Vein endothelial cell (primary cell): ENCODE measurements at places on chromosomes 6 and 20. TPM values are rescaled to one million over a fixed set of nuclear protein-coding genes. Genes with fewer than 3 reads are reported as not detected.

ABRACL gene
- total RNA-seq, result 67.0 and 95.8 TPM in 2 replicates

HDGFL1 gene
- total RNA-seq, result 0.10 TPM in 1 of 2 replicates, not detected in the other

BCKDHB gene
- total RNA-seq, result 8.8 and 12.2 TPM in 2 replicates

KCNS1 gene
- total RNA-seq, result 0.19 and 0.33 TPM in 2 replicates

DDX39B gene
- 458 and 488 TPM in 2 replicates for total RNA-seq

ZNF451 gene
- 76.8 and 78.6 TPM in 2 replicates for total RNA-seq

PSORS1C1 gene
- total RNA-seq, result 4.0 and 8.5 TPM in 2 replicates

PXDC1 gene
- total RNA-seq, result 96.6 and 164 TPM in 2 replicates

FAM83C gene
- total RNA-seq, result not detected in 2 replicates

LTA gene
- total RNA-seq, result not detected in 2 replicates

BMP7 gene
- not detected in 2 replicates for total RNA-seq

TSPO2 gene
- not detected in 2 replicates for total RNA-seq

CD40 gene
- 9.5 and 11.9 TPM in 2 replicates for total RNA-seq

RBM24 gene
- total RNA-seq, result 1.3 and 4.0 TPM in 2 replicates
